ENCODE measurements at places on chromosomes 11 and 22.
A peak's percentile ranks its signal among the peaks of the same experiment; 100 is the strongest.

- no peak for DNase-seq
Measured at GRCh38 chr11:82076126-82076525, 657.5 kb downstream of the FAM181B start.

- no peak for DNase-seq
Measured at GRCh38 chr11:130602641-130603334, 154.3 kb downstream of the ADAMTS15 start.

DNA sequence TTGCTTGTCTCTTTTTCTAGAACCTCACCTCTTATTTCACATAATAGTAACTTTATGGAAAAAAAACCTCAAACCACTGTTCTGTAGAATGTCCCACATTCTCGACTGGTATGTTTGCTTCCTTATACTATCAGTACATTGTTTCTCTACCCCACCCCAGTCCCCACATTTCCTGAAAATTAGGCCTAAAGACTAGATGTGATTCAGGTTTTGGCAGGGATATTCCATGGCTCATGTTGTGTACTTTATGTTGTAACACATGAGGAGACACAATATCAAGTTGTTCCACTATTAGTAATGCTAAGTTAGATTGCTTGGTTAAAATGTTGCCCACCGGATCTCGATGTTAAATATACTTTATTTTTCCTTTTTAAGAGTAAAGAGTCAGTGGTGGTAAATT is 34.7 kb downstream of the DDIAS start:
- DNase-seq, result no peak

GRCh38 chr22:50699756-50700386 is 27.2 kb downstream of the SHANK3 start:
- no peak for DNase-seq

- DNase-seq, result no peak
Measured at GRCh38 chr11:119081682-119082260, 2.9 kb upstream of the HMBS start.

DNA sequence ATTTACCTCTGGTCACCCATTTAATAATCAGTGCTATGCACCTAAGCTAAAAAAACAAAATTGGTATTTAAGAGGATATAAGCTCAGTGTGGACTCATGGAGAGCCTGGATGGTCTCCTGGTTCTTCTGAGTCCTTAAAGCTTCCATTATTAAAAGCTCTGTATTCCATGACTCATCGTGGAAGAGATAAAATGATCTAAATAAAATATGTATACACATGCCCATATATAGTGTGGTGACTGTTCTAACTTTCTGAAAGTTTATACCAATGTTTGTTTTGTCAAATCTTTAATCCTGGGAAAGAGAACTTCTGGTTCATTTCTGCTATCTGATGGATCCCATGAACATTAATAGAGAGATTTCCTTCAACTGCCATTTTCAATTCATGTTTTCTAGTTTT is 375.9 kb downstream of the GUCY1A2 start:
- no peak for DNase-seq

DNA sequence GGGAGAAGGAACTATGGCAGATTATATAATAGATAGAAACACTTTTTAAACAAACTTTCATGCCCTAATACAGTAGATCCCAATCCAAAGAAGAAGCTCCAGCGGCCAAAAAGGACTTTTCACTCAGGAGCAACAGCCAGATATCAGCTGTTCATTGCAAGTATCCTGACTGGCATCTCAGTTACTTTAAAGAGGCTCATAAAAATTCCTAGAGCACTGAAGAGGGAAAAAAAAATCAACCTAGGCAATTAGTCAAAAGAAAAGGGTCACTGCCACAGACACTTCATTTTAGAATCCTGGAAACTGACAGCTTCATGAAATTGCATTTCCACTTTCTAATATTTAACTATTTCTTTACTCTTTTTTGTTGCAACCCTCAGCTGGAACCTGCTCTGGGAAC is 170.6 kb upstream of the SOX6 start:
- DNase-seq, result no peak

GRCh38 chr11:76162336-76163288 is 43.7 kb downstream of the WNT11 start:
- DNase-seq, result no peak

- DNase-seq, result no peak
Measured at GRCh38 chr22:26570115-26570514, 19.8 kb downstream of the TPST2 start.

- DNase-seq, result no peak
Measured at GRCh38 chr11:128783513-128783912, 83.6 kb downstream of the KCNJ1 start.

GRCh38 chr11:116885951-116886655 is 48.7 kb upstream of the APOA1 start:
- DNase-seq, result no peak

DNA sequence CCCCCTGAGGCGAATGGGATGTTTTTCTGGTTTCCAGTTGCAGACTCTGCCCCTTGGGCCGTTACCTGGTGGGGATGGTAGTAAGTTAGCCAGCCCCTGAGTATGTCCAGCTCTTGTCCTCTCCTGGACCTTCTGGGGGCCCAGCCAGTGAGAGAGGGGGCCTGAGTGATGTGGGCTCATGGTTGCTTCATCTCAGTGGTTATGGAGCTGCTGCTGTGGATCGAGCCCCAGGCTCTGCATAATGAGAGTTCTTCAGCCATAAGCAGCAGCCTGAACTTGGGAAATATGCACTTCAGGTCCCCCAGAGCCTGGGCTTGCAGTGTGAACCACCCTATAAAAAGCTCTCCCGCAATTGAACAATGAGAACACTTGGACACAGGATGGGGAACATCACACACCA is 5.9 kb downstream of the TMPRSS13 start:
- DNase-seq, result peak; percentile 8

GRCh38 chr22:20167643-20168322 is 16.9 kb upstream of the CCDC188 start:
- no peak for DNase-seq

DNA sequence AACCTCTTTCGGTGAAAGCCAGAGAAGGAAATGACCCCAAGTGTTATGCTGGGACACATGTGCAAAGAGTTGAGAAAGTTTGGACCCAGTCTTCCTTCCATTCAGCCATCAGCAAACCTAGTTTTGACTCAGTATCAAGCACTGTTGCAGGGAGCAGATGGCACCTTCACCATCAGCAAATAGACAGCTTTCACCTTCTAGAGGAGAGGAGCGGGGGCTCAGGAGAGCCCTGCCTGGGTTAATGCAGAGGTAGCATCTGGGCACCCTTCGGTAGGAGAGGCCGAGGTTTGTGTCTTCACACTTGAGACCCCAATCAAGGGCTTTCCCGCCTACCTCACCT is 16.2 kb upstream of the MFRP start:
- no peak for DNase-seq
